RPMI7951 (cell line): ENCODE measurements at places on chromosomes 3 and 15. TPM values are rescaled to one million over a fixed set of nuclear protein-coding genes. Genes with fewer than 3 reads are reported as not detected.
A peak's percentile ranks its signal among the peaks of the same experiment; 100 is the strongest.

The KIF7 gene
- 2.9 and 4.7 TPM in 2 replicates for total RNA-seq

GRCh38 chr3:175713268-175713667 is 854.1 kb downstream of the NAALADL2 start:
- DNase-seq = no peak

DNA sequence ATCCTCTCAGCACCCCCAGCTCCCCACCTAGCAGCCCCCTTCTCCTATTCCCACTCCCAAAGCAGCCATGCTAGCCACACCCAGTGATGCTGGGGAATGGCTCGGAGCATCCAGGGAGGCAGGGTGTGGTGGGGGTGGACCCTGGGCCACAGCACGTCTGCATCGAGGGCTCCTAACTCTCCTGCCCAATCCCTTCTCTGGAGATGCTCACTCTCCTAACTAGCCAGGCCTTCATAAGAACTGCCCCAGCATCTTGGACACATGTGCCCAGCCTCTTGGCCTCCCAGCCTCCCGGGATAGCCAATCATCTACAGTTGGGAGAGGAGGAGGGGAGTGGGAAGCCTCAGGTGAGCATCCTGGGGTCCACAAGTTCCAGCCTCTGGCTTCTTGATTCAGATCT is 2.7 kb downstream of the PCBP4 start:
- no peak for DNase-seq

The VGLL3 gene
- total RNA-seq = 10.4 and 19.8 TPM in 2 replicates

The CCR4 gene
- total RNA-seq = not detected in 2 replicates

- peak; percentile 39 for DNase-seq
Measured at GRCh38 chr15:45448066-45448915, 69.9 kb upstream of the GATM start.
